T-helper 1 cell (primary cell): ENCODE measurements at places on chromosomes 7 and 10.

DNA sequence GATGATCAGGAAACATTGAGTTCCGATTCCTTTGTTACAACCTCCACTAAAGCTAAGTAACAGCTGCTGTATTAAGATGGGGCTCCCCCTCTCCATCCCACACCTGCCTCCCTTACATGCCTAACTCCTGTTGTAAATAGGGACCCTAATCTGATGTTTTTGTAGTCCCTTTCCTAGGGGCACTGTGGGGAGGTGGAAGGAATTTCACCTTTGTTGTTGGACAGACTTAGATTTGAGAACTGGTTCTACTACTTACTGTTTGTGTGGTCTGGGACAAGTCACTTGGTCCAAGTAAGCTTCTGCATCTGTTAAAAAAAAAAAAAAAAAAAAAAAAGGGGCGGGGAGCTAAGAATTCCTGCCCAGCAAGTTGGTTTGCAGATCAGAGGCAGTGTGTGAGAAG, 42.6 kb downstream of the KIAA1217 start:
- DNase-seq: no peak

DNA sequence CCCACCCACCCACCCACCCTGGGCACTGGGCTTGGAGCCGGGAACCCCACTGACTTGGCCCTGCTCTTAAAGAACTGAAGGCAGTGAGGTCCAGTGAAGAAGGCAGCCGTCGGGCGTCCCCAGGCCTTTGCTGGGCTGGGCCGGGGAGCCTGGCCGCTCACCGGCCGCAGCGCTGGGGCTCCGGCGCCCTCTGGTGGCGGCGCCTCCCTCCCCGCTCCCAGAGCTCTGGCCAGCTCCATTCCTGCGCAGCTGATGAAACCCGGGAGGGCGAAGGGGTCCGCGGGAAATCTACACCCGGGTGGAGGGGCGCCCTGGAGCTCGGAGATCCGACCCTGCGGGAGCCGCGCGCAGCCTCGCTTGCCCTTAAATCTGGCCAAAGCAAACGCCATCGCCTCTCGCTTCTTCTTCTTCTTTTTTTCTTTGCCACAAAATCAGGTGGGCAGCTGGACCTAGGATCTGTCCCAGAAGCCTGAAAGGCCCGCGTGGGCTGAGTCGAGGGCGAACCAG, 1.7 kb upstream of the CXCL12 start:
- DNase-seq: no peak

GRCh38 chr7:142759433-142759832, 10.2 kb downstream of the PRSS1 start:
- no peak for DNase-seq

DNA sequence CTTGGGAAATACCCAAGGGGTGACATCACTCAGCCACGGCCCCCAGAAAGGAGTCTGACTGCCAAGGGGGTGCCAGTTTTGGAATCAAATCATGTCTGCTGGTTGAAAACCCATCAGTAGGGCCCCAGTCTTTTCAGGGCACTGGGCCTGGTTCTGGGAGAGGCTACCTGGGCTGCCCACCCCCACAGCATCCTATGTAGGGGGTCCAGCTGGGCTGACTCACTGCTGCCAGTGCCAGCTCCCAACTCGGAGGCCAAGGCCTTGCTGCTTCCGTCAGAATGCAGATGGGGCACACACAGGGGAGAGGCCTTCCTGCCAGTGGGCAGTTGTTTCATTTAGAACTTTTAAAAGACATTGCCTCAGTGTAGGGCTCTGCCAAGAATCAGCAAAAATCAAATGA, 39.5 kb upstream of the DMBT1 start:
- DNase-seq: no peak

DNA sequence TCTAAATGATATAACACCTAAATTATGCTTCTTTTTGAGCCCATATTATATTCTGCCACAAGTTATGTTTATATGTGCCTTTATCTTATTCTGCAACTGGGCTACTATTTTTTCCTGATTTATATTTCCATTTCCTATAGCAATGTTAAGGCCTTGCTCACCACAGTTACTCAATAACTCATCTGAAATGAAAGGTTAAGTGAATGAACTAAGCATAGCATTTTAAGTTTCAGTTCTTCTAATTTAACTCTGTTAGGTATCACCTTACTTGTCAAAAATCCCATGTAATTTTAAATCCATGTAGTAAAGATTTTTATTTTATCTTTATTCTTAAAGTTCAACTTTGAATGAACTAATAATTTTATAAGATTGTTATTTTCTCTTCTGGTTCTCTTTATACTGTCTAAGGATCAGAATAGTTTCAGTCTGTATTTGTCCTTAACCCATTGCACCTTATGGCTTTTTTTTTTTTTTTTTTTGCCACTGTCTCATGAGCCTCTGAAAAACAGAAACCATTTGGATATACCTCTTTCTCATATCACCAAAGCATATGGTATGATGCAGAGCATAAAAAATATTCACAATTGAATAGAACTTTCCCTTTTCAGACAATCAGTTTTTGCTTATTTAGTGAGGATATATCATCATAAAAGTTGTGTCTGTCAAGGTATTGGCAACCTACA, 301.8 kb upstream of the ZWINT start:
- no peak for DNase-seq

- DNase-seq: no peak
These were observed 51.2 kb upstream of the SEMA3A start for GRCh38 chr7:84245835-84246234.

DNA sequence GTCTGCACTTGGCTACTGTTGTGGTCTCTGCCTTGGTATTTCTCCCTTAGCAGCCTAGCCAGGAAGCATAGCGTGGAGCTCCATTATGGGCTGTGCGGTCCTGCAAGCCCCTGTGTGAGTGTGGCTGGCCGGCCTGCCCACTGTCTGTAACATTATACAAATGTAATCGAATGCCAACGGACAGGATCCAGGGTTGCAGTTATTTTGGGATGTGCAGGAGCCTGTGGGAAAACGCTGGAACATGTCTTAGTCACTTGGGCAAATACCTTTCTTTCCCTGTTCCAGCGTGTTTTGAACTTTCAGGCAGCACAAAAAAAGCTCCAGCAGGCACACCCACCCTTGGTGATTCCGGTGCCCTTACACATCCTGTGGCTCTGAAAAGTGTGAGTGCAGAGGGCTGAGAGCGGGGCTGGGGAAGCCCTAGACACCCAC, 29.5 kb downstream of the BAG3 start:
- DNase-seq: no peak

- no peak for DNase-seq
These were observed 61.4 kb downstream of the ST7 start for GRCh38 chr7:117014673-117015133.

DNA sequence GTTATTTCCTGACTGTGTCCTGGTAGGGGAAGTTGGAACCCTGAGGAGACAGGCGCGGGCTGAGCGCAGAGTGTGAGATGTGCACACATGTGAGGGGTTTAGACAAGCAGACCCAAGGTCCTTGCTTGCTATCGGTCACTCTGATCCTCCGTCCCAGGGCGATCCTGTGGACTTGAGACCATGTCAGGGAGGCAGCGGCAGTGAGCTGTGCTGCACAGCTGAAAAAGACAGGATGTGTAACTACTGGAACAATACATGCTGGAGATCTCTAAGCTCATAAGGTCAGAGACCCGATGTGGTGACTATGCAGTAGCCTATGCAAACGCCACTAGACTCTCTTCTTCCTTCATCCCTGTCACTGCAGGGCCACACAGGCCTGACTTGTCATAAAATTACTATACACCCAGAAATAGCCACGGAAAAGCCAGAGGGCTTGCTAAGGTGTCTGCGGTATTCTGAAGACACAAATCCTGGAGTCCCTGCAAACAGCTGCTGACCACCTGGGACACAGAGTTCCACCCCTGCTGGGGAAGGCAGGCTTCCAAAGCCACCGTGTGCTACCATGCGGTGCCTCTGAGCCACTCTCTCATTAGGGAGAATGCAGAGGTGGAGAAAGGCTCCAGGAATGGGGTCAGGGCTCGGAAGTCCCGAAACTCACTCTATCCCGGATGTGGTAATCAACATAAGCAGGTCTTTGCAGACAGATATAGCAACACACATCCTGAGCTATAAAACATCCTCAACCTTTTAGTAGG, 91.1 kb upstream of the DDC start:
- DNase-seq: no peak
